T-cell (primary cell): ENCODE measurements at places on chromosomes 1 and 21. TPM values are rescaled to one million over a fixed set of nuclear protein-coding genes. Genes with fewer than 3 reads are reported as not detected.

SLAMF9 gene
- not detected for total RNA-seq

GRCh38 chr21:28148400-28149064 lies 844.1 kb downstream of the LTN1 start:
- H3K4me1 ChIP-seq: no peaks in the 10 kb centered on the region
- H3K36me3 ChIP-seq: no peaks in the 10 kb centered on the region

DNA sequence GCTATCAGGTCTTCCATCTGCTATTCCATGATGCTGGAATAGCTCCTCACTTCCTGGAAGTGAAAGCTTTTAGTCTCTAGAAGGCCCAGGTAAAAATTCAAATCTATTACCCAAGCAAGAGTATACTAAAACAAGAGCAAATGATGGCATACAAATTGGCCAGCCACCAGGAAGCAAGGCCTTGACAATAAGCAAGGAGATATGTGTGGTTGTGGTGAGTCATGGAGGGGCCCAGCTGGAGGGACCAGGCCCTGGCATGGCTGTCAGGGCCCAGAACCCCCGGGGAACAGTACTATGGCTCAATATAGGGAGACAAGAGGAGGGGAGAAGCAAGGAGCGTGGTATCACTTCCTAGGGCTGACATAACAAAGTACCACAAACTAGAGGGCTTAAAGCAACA lies 358.7 kb downstream of the RRAGC start:
- no peak for DNase-seq
- no peaks in the 10 kb centered on the region for H3K36me3 ChIP-seq
- no peak overlapping the region for H3K27ac ChIP-seq
- peaks cover 13% of the 10 kb centered on the region for H3K27me3 ChIP-seq
- no peak overlapping the region for H3K4me3 ChIP-seq

- no peak overlapping the region for H3K27ac ChIP-seq
- H3K36me3 ChIP-seq: no peaks in the 10 kb centered on the region
- H3K4me3 ChIP-seq: no peak overlapping the region
- H3K4me1 ChIP-seq: no peaks in the 10 kb centered on the region
- no peak for DNase-seq
- H3K27me3 ChIP-seq: no peaks in the 10 kb centered on the region
Observed at GRCh38 chr1:221886743-221887414, 145.0 kb upstream of the DUSP10 start.

- H3K4me1 ChIP-seq: peaks cover 3% of the 10 kb centered on the region
- DNase-seq: no peak
- H3K4me3 ChIP-seq: no peak overlapping the region
Observed at GRCh38 chr1:94100785-94101612, 19.9 kb downstream of the ABCA4 start.

DDAH1 gene
- total RNA-seq: 0.16 TPM

- H3K36me3 ChIP-seq: no peaks in the 10 kb centered on the region
- peaks cover 3% of the 10 kb centered on the region for H3K27me3 ChIP-seq
- no peak overlapping the region for H3K4me3 ChIP-seq
Observed at GRCh38 chr1:119312500-119312899, 56.1 kb upstream of the HAO2 start.

PTPN22 gene
- 45.9 TPM for total RNA-seq

DNA sequence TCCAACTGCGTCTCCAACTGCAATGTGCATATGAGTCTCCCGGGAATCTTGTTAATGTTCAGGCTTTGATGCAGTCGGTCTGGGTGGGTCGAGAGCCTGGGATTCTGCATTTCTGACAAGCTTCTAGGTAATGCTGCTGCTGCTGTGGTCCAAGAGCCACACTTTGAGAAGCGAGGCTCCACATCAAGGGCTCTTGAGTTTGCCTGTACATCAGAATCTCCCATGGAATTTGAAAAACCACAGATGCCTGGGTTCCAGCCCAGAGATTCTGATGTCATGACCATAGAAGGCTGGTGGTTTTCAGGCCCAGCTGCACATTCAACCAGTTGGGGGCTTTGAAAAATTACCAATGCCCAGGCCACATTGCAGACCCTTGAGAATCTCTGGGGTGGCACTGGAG lies 93.9 kb upstream of the TARDBP start:
- no peaks in the 10 kb centered on the region for H3K36me3 ChIP-seq
- H3K27ac ChIP-seq: no peak overlapping the region
- peaks cover 27% of the 10 kb centered on the region for H3K27me3 ChIP-seq
- no peak for DNase-seq
- peaks cover 24% of the 10 kb centered on the region for H3K4me1 ChIP-seq

DNA sequence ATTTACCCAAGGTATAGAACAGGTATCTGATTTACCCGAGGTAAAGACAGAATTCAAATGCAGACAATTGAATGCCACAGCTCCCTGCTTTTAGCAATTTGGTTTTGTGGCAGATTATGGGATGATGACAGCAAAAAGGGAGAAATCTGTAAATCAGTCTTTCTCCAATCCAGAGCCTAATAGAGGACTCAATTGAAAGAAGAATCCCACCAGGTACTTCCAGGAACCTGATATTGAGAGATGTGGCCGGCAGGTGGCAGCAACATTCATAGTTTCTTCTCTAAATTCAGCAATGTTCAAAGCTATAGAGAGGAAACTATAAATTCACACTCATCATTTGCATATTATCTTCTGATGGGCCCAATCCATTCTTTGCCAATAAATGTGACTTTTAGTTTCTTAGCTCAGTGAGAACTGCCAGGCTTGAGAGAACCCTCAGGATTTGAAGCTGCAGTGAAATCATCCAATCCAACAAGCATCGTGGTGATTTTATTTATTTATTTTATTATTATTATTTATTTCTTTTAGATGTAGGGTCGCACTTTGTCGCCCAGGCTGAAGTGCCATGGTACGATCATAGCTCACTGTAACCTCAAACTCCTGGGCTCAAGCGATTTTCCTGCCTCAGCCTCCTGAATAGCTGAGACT lies 9.8 kb upstream of the PHACTR4 start:
- no peak overlapping the region for H3K27ac ChIP-seq
- H3K27me3 ChIP-seq: no peaks in the 10 kb centered on the region
- H3K36me3 ChIP-seq: no peaks in the 10 kb centered on the region
- no peak overlapping the region for H3K4me3 ChIP-seq
- peak; percentile 73 for DNase-seq
- no peaks in the 10 kb centered on the region for H3K4me1 ChIP-seq

DNA sequence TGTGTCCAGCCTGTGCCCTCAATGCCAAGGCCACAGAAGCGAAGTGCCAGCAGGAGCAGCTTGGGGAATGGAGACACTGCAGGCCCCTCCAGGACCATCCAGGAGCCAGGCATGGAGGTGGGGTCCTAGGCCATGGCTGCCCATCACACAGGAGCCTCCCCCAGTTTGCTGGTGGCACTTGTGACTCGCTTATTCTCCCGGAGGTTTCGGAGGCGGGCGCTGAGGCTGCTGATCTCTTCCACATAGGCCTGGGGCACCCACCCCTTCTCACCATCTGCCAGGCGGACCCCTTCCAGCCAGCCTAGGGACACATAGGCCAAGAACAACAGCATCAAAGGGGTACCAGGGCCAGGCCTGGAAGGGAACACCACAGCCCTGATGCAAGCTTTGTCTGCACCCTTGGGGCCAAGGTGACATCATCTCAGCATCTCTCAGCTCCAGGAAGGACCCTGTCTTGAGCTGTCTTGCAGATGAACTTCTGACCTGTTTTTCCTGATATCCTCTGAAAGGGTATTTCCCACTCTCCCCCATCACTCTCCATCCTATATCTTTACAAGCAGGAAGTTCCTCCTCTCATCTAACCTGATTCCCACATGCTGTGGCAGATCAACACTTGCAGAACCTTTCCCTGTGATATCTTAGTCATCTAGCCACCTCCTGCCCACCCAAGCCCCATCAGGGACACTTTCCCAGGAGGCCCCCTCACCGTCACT lies 13.9 kb downstream of the ARHGEF19 start:
- no peaks in the 10 kb centered on the region for H3K4me1 ChIP-seq
- no peak overlapping the region for H3K27ac ChIP-seq
- H3K27me3 ChIP-seq: no peaks in the 10 kb centered on the region
- peaks cover 11% of the 10 kb centered on the region for H3K36me3 ChIP-seq

OXCT2 gene
- total RNA-seq: 0.28 TPM

DNA sequence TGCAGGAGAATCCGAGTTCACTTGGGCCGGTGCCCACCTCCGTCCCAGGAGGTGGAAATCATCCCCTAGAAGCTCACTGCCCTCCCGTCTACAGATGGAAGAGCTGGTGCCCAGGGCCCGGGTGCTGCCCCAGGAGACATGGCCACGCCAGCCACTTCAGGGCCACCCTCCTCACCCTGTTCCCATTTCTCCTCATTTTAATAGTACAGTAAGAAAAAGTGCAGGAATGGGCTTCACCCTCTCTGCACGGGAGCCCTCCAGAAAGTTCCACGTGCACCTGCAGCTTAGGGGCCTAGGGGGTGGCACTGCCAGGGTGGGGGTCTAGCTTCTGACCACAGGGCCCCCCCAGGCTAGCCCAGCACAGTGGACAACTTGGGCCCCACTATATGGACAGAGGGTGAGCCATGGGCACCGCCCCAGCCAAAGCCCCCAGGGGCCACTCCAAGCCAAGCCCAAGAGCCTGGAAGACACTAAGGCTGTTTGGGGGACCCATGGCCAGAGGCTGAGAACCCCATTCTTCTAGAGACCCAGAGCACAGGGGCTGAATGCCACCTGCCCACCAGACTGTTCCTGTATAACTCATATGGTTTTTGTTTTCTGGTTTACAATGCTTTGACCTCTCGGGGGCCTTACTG lies 3.4 kb upstream of the FTCD start:
- no peaks in the 10 kb centered on the region for H3K36me3 ChIP-seq
- H3K27ac ChIP-seq: no peak overlapping the region
- H3K27me3 ChIP-seq: no peaks in the 10 kb centered on the region
- no peak for DNase-seq
- H3K4me1 ChIP-seq: no peaks in the 10 kb centered on the region
